NCI-H2081 treated with DMSO at 0.1 percent for 48 hours (cell line): ENCODE measurements at places on chromosomes 3 and 15.
A peak's percentile ranks its signal among the peaks of the same experiment; 100 is the strongest.

- no peak for DNase-seq
These were observed 39.2 kb downstream of the STAG1 start for GRCh38 chr3:136712941-136713340.

GRCh38 chr3:126896067-126896441 lies 86.9 kb upstream of the PLXNA1 start:
- no peak for DNase-seq

DNA sequence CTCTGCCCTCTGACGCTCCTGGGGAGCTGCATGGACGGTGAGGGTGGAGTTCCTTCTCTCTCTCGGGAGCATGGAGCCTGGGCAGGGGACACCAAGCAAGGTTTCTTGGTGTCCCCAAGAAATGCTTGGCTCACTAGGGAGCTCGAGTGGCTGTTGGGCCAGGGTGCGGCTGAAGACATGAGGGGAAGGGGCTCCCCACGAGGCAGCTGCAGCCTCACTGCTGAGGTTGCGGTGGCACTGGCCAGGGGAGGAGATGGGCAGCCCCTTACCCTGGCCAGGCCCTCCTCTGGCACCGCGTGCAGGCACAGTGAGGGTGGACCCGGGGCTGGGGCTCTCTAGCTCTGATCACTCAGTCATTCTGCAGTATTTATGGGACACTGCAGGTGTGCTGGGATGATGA lies 43.5 kb upstream of the SLC41A3 start:
- DNase-seq: no peak

DNA sequence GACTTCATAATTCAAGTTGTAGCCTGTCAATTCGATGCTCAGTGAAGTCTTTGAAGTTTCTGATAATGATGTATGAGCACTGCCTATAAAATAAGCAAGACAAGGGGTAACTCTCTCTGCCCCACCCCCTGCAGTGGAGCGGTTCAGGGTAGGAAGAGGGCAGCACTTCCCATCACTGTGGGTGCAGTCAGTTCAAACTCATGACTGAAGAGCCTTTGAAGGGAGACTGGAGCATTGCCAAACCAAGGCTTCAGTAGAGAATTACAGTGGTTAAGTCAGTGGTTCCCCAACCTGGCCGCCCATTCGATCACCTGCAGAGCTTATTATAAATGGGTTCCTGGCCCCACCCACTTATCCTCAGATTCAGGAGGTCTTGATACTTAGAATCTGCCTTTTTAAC lies 190.6 kb downstream of the SHQ1 start:
- peak; percentile 16 for DNase-seq

GRCh38 chr3:171995486-171995885 lies 43.9 kb upstream of the FNDC3B start:
- no peak for DNase-seq

GRCh38 chr3:177618873-177619733 lies 421.8 kb upstream of the TBL1XR1 start:
- DNase-seq: no peak

DNA sequence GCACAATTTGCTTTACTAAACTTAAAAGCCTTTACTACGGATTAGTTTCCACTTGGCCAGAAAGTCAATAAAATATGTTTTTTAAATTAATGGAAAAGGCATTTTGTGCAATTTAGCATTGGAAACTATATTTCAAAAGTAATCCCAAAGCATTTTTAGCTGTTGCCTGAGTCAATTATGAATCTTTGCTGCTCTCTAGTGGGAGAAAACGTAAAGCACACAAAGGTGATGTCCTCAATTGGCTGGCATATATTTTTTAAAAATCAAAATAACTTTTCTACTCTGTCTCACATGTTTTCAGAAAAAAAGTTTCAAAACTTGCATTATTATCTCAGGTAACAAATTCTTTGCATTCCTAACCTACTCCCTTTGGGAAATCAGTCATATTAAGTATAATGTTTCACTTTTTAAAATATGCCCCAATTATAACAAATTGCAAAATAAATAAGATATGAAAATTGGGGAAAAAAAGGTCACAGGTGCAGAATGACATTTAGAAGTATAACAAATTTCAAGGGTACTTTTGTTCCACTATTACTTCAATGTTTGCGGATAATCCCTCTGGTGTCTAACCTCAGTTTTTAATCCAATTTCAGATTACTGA lies 47.2 kb upstream of the TEX55 start:
- no peak for DNase-seq

- DNase-seq: no peak
These were observed 306.0 kb downstream of the WDR72 start for GRCh38 chr15:53453253-53454105.

- DNase-seq: no peak
These were observed 7.8 kb downstream of the DUOX2 start for GRCh38 chr15:45106002-45106790.

DNA sequence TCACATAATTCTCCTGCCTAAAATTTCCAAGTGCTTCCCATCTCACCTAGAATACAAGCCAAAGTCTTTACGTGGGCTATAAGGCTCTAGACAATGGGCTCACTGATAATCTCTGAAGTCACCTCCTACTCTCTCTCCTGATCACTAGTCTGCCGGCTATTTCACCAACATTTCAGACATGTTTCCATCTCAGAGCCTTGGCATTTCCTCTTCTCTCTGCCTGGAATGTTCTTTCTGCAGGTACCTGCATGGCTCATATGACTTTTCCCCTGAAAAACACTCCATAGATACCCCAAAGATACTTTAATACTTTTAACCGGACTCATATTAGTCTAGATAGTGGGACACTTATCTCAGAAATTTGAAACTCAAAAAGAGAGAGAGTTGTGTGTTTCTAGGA lies 32.7 kb downstream of the CD200 start:
- no peak for DNase-seq

- no peak for DNase-seq
These were observed 402.4 kb upstream of the PDZRN3 start for GRCh38 chr3:74027121-74027520.

GRCh38 chr15:62975515-62975914 lies 67.0 kb upstream of the TPM1 start:
- no peak for DNase-seq

DNA sequence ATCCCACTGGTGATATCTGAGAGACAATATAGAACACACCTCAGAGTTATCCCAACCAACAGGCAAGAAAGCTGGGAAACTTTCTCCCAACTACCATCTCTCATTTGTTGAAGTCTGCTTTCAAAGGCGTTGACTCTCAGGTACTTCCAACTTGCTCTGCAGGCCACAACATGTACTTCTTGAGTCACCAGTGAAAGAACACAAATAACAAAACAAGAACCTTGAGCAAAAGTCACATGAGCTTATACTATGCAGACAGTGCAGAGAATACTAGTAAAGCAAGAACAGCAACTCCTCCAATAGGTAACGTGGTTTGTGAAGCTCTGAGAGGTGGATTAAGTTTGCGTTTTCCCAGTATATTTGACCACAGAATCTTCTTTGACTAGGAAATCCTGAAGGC lies 20.6 kb downstream of the SNTN start:
- no peak for DNase-seq

DNA sequence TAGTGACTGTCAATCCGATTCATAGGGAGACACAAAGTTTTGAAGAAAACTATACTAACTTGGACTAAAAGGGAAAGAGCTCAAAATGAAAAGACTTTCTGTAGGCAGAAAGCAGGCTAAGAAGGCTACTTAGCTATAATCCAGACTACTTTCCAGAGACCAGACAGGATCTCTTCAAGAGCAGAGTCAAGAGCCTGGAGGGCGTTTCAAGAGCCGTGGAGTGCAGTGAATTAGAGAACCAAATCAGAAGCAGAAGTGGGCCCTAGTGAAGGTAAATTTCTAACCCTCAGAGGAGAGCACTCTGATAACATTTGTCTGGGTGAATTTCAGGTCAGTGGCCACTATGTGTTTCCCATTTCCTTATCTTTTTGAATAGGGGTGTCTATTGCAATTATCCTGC lies 76.4 kb downstream of the CGGBP1 start:
- no peak for DNase-seq

DNA sequence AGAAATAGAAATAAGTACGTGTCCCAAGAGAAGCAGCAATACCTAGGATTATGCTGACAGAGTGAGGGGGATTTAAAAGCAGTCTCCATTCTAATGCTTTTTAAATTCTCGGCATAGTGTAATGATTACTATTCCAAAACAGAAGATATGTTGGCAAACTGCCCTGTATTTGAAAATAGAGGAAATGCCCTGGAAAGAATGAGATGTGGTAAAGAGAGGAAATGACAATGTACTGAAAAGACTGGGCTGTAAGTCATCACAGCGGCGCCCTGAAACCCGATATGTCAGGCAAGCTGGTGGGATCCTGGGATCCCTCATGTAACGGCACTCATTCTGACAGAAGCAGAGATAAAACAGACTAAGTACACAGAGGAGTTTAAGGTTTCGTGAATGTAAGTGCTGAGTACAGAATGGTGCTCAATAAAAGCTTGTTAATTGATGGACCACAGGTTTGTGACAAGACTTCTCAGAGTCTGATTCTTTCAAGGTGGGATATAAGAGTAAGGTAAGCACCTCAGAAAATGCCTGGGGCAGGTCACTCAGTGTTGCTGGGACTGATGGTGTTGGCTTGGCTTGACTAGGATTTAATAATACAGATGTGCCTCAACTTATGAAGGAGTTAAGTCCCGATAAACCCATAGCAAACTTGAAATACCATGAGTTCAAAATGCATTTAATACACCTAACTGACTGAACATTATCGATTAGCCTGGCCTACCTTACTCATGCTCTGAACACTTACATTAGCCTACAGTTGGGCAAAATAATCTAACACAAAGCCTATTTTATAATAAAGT lies 91.4 kb downstream of the NFKBIZ start:
- no peak for DNase-seq

DNA sequence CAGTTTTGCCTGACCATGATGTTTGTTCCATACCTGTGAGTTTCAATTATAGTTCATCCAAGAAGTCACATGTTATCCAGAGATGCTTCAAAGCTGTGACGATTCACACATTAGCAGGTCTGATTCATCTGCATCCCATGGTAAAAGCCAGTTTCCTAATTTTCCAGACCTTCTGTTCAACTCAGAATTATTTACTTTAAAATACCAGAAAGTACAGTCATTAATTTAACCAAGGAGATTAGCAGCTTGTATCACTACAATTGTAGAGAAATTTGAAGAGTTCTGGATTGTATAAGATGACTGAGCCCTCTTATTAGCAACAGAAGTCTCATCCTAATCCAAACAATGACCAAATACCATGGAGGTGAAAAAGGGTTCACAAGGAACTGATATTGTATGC lies 76.1 kb upstream of the THBS1 start:
- no peak for DNase-seq

- no peak for DNase-seq
These were observed 1.3 kb downstream of the GOLGA8A start for GRCh38 chr15:34436126-34436955.

DNA sequence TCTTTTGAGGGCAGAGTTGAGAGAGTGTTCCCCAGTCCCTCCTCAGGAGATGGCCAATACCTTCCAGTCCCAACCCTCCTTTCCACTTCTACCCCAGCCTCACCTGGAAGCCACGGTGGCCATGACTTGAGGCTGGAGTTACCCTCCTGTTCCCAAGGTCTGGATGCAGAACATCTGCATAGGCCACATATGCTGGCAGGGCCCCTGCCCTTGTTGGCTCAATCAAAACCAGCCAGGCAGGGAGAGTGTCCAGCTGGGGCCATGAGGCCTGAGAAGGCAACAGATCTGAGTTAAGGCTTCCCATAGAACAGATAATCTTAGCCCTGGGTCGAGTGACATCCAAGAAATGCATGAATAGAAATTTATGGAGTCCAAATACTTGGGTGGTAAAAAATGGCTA lies 23.6 kb upstream of the VIPR1 start:
- no peak for DNase-seq

DNA sequence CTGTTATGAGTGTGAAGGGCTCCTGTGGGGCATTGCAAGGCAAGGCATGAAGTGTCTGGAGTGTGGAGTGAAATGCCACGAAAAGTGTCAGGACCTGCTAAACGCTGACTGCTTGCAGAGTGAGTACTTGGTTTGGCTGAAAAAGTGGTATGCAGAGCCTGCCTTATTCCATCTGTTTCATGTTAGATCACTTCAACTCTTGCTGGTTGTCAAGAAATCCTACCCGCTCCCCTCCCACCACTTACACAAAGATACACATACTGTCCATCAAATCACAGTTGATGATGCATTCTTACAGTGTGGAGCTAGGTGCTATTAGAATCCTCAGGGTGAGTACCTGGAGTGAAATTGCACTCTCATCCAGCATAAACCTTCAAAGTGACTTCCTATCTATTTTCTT lies 272.1 kb downstream of the UNC13C start:
- no peak for DNase-seq

GRCh38 chr3:1528621-1529020 lies 435.8 kb downstream of the CNTN6 start:
- no peak for DNase-seq

- no peak for DNase-seq
These were observed 469.3 kb upstream of the CDIN1 start for GRCh38 chr15:36109943-36110658.

GRCh38 chr3:13863965-13864595 lies 15.8 kb downstream of the WNT7A start:
- no peak for DNase-seq

- DNase-seq: no peak
These were observed 116.1 kb downstream of the IMPG2 start for GRCh38 chr3:101204246-101204645.

DNA sequence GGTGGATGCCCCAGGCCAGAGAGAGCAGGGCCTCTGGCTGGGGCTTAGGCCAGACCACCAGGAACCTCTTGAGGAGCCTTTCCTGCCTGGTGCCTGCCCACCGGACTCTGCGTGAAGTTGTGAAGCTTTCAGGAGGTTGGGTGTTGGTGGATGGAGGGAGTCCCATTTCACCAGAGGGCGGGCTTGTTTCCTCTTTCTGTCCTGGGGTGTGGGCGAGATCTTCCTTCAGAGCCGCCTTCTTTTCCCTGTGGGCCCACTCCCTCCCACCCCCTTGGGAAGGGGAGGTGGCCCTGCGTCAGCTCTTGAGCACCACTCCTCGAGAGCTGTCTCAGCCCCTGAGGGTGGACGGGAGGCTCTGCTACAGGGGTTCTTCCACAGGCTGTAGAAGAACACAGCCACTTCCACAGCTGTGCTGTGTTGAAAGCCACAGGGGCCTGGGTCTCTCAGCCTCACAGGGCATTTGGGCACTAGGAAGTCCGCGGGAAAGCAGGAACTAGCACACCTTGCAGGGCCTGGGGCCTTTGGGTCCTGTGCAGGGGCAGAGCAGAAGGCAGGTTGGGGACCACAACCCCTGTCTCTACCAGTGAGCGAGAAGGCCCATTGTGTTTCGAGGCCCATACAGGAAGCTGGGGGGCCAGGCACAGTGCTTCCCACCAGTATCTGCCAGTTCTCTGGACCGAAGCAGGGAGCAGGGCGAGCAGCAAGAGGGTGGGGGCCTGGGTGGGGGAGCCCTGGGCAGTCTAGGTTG lies 2.1 kb downstream of the AMIGO3 start:
- no peak for DNase-seq

DNA sequence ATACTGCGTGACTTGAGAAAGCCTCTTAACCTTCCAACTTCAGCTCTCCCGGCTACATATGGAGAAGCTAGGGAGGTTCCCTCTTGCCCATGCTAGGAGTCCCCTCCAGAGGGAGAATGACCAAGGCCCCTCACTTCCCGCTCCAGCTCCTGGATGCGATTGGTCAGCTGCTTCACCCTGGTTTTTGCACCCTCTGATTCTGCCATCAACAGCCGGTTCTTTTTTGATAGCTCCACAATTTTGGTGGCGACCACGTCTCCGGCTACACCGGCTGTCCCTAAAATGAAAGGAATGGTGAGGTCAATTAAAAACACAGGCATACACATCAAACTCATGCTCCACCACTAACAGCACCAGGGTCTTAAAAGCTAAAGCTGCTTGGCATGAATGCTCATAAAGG lies 20.6 kb downstream of the CCDC13 start:
- DNase-seq: no peak

GRCh38 chr3:187694801-187695200 lies 7.6 kb downstream of the RTP2 start:
- no peak for DNase-seq
